NCI-H2029 (cell line): ENCODE measurements at places on chromosomes 6 and 20.
A peak's percentile ranks its signal among the peaks of the same experiment; 100 is the strongest.

DNA sequence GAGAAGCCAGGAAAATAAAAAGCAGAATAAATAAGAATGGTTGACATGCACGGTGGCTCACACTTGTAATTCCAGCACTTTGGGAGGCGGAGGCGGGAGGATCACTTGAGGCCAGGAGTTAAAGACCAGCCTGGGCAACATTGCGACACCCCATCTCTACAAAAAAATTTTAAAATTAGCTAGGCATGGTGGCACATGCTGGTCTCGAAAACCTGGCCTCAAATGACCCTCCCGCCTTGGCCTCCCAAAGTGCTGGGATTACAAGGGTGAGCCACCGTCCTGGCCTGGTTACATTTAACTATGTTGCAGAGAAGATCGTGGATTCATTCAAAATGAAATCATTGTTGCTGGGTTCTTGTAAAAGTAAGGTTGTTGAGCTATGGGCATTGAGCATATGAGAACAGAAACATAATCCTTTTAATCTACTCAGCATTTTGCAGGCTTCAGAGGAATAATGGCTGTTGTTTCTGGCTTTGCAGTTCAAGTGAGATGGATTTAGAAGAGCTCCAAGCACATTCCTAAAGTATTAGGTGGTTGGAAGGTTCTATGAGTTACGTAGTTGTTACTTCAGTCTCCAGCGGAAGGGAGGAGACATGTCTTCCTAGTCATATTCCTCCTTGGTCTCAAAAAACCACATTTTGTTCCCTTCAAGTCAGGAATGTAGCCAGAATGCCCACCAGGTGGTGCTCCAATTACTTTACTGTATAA, 45.6 kb upstream of the RAB23 start:
- no peak for DNase-seq

GRCh38 chr20:38893056-38893564, 33.1 kb upstream of the FAM83D start:
- no peak for DNase-seq

- peak; percentile 39 for DNase-seq
These were observed 52.9 kb upstream of the FABP7 start for GRCh38 chr6:122726649-122727048.

- no peak for DNase-seq
These were observed 492 bp upstream of the TBC1D7 start for GRCh38 chr6:13328875-13329183.

GRCh38 chr6:14254505-14254904, 136.9 kb downstream of the CD83 start:
- no peak for DNase-seq

GRCh38 chr6:32402812-32403211, 4.2 kb downstream of the BTNL2 start:
- DNase-seq: no peak

GRCh38 chr6:109447878-109448555, 7.5 kb downstream of the SMPD2 start:
- DNase-seq: no peak

DNA sequence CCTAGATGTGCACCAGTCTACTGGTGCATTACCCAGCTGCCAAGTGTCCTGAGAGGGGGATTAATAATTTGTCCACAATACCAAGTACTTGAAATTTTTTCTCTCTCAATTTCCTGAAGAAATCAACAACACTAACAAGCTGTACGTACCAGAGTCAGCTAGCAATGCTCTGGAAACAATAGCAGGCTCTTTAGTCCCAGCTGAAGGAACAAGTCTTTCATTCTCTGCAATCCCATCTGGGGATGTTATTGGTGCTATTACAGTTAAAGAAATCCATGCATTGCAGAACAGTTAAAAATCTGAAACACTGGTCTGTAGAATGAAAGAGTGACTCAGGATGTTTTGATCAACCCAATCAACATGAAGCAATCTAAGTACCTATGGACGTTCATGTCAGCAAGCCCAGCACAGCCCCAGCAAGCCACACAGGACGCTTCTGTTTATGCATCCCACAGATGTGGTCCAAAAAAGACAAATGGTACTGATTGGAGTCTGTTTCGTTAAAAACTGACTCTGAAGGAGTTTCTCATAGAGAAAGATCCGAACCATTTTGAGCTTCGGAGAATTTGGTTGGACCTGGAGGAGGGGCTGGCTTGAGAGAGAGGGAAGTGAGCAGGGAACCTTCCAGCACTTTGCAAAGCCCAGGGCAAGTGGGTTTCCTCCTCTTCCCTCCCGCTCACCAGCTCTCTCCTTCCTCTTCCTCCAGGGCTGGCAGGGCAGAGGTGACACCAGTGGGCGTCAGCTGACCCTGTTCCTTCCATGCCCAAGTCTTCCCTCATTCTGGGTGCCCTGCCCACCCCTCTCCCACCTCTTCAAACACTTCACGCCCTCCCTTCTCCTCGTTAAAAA, 11.9 kb downstream of the PRR18 start:
- DNase-seq: no peak
